ENCODE measurements at places on chromosomes 2 and 18.

DNA sequence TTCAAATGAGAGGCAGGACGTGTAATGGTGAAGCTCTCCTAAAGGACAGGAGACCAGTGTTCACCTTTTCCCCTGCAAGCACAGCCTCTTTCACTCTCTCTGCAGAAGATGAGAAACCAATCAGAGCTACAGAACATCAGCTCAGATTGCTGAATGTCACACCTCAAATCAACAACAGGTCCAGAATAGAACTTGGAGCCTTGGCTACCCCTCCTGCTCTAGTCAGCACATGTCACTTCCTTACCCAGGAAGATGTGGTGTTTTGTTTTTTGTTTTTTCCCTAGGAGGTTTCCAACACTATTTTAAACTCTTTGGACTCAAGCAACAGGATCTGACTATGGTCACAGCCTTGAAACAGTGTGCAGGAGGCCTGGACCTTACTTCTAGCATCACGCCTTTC, 41.3 kb upstream of the PCBP1 start:
- DNase-seq: no peak

GRCh38 chr18:6449213-6449612, 34.5 kb upstream of the L3MBTL4 start:
- no peak for DNase-seq

DNA sequence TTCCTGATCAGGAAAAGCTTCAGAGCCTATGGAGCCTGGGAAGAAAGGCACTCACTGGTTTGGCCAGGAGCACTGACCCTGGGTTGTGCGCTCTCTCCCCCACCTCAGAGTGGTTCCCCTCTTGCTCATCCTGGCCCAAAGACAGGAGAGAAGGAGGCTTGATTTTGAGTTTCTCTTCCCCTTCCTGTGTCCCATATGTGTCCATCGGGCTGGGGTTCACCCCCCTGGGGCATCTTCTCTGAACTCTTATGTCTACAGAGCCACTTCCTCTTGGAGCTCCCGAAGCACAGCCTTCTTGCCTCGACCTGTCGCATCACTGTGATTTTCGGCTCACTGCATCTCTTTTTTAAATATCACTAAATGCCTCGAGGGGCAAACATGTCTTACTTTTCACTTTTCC, 692.3 kb downstream of the RNF144A start:
- no peak for DNase-seq

DNA sequence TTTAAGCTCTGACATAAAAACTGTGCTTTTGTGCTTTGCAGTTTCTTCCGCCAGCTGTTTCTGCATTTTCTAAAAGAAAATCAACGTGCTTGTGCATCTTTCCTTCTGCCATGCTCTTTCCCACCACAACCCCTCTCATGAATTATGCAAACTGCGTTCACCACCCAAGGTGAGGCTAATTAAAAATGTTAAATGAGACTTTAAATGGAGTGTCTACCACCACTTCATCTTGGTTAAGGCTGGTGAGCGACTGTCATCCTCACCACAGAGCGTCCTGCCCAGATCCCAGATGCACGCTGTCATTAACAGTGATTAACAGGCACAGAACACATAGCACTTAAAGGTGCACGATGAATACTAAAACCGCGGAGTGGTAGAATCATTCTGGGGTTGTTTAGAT, 250.5 kb upstream of the RAB6C start:
- DNase-seq: no peak

DNA sequence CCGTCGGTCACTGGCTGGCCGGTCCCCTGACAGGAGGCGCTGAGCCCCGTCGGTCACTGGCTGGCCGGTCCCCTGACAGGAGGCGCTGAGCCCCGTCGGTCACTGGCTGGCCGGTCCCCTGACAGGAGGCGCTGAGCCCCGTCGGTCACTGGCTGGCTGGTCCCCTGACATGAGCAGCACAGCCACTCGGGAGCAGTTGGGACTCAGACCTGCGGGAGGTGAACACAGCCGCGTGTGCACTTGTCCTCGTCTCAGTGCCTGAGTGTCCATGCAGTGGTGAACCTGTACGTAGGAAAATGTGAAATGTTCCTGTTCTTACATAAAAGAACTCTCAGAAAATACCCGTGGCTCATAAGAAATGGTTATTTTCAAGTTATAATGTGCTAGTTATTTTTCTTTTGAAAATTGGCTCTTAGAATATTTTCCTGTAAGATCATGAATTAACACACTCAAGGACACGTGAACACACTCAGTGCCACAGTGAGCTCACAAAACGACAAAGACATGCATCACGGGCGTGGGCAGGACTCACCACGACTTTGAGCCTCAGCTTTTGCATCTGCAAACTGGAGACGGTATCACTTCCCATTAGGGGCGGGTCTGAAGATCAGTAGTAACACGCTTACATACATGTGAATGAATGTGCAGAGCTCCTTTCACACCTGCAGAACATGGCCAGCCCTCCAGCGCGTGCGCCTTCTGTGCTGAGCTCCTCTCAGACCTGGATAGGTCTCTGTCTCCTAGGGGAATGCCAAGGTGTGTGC, 21.1 kb upstream of the NFATC1 start:
- DNase-seq: no peak

DNA sequence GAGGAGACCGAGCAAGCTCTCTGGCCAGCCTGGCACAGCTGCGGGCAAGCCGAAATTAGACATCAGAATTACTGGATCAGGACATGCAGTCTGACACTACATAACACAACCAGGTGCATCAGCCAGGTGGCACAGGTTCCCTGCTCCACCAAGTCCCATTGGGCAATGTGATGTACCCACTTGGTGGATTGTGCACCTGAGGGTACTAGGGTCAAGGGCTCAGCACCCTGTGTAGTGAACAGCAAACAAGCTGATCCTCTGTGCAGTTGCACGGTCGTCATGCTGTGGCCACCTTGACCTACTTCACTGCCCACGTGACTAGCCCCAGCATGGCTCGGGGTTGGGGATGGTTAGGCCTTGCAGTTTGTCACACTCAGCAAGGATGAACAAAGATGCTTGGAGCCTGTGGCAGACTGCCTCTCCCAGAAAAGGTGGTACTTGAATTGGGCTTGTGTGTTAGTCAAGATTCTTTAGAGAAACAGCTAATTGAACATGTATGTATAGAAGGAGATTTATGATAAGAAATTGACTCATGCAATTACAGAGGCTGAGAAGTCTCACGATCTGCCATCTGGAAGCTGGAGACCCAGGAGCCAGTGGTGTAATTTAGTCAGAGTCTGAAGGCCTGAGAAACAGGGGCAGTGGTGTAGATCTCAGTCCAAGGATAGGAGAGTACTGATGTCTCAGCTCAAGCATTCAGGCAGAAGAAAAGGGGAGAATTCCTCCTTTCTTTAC, 71.4 kb upstream of the TMEM87B start:
- no peak for DNase-seq

GRCh38 chr2:12017499-12018157, 271.2 kb downstream of the LPIN1 start:
- DNase-seq: no peak

- no peak for DNase-seq
Measured at GRCh38 chr2:129872446-129872845, 107.0 kb upstream of the RAB6C start.

DNA sequence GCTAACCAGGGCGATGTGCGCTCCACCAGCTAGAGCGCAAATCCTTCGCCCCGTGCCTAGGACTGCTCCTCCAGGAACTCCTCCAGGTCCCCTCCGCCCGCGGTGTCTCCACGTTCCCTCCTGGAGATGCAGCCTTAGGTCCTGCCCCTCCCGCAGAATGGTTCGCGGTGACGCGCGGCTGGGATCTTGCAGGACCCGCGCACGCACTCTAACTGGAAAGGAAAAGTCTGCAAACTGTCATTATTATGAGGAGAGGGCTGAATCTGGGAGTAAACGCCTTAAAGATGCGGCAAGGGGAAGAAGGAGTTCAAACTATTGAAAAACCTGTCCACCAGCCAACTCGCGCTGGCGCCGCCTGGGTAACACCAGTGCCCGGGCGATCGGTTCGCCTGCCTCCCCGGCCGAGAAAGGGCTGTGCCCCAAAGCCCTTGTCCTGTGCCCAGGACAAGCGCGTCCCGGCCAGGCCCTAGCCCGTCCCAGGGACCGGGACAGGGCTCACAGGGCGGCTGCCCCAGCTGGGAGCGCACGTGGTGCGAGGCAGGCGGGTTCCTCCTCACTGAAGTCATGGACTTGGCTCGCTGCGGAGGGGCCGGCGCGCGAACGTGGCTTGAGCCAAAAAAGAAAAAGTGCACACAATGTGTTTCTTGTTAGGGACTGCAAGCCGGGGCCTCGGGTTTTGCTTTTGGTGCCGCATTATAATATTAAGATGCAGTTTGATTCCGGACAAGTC, 5.5 kb upstream of the ID2 start:
- no peak for DNase-seq

DNA sequence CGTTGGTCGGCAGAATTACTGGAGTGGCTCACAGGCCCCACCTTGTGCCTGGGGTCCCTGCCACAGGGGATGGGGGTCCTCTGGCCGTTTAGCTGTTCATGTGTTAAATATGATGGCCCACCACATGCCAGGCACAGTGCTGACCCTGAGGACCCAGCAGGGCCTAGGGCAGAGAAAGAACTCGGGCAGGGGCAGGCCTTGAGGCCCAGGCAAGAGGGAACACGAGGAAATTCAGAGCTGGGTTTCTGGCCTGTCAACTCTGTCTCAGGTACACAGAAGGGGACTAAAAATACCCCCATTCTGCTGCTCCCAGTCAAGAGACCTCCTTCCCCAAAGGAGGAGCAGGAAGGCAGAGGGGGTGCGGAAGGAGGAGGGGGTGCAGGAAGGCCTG, 66.2 kb downstream of the DNMT3A start:
- no peak for DNase-seq

- no peak for DNase-seq
Measured at GRCh38 chr2:222076973-222077690, 221.7 kb downstream of the PAX3 start.
